ENCODE measurements at places on chromosomes 12 and 14.
A peak's percentile ranks its signal among the peaks of the same experiment; 100 is the strongest.

- no peak for DNase-seq
Measured at GRCh38 chr12:22034709-22035506, 11.1 kb upstream of the CMAS start.

GRCh38 chr12:57309420-57309819 is 58.4 kb upstream of the STAC3 start:
- no peak for DNase-seq

DNA sequence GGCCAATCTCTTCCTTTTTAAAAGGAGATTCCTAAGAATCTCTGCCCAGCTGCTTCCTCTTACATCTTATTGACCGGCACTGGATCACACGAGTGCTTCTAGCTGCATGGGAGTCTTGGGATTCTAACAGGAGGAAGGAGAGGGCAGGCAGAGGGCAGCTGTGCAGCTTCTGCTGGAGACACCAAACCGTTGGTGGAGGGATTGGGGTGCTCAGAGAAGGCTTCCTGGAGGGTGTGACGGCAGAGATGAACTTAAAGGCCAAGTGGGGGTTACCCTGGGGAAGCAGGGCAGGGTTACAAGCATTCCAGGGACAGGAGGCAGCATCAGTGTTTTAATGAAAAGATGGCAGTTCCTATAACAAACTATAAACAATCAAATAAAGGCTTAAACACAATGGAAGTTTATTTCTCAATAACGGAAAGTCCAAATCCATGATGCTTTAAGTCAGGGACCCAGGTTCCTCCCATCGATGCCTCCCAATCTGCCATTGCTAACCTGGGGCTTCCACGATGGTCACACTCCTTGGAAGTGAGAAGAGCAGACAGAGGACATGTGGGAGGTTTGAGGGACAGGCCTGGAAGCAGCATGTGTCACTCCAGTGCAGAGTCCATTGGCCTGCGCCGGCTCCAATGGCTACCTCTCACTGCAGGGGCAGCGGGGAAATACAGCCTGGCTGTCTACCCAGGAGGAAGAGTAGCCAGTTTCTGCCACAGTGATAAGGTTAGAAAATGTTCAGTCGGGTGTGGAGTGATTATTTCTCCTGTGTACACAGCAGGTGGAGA is 53.1 kb upstream of the DDX11 start:
- DNase-seq, result no peak

DNA sequence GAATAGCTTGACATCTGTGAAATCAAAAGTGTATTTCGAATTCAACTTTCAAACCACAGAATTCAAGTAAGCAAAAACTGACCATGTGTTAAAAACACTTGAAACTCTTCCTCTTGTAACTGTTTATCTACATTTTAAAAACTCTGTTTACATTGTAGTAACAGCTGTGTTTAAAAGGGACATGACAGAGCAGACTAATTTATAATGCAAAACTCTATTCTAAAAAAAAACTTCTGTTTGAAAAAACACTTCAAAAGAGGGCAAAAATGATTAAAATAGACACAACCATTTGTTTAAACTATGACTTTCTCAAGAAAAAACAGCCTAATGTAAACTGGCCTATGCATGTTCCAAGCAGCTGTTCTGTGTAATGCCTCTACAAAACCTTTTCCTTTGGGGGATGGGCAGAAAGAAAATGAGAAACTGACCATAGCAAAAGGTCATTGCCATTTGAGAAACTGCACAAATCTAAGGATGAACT is 149.1 kb upstream of the HMGA2 start:
- no peak for DNase-seq

GRCh38 chr12:11761869-11762567 is 112.5 kb downstream of the ETV6 start:
- DNase-seq, result no peak

GRCh38 chr14:39381366-39381765 is 50.9 kb downstream of the FBXO33 start:
- DNase-seq, result no peak

- no peak for DNase-seq
Measured at GRCh38 chr12:27723212-27723611, 12.6 kb downstream of the MRPS35 start.

GRCh38 chr12:48938805-48939204 is 13.5 kb upstream of the FKBP11 start:
- no peak for DNase-seq

DNA sequence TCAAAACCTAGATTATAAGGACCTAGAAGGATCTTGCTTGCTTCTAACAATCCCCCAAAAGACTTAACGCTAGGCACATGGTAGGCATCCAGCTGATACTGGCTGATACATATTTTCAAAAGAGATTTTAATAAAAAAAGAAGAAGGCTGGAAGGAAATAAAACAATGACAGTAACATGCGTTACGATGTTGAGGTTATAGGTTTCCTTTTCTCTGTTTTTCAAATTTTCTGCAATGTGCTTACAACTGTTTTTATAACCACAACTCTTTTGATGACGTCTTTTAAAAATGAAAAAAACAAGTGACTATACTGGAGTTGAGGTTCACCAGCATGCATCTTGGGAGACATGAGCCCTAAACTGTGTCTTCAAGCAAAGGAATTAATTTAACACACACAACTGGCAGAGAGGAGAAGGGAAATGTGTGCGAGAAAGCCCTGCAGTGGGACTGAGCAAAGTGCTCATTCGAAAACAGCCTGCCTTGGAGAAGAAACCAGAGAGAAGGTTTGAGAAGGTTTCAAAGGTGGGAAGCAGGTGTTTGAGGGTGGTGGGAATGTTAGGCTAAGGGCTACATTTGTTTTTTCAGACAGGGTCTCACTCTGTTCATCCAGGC is 80.4 kb downstream of the DUSP16 start:
- DNase-seq, result no peak

- no peak for DNase-seq
Measured at GRCh38 chr14:95601650-95602049, 66.8 kb downstream of the GLRX5 start.

GRCh38 chr12:116855744-116856470 is 25.3 kb downstream of the HRK start:
- DNase-seq, result no peak

- DNase-seq, result no peak
Measured at GRCh38 chr14:91569301-91569700, 59.2 kb upstream of the PPP4R3A start.

GRCh38 chr12:54019091-54019811 is 9.0 kb upstream of the HOXC6 start:
- no peak for DNase-seq

- no peak for DNase-seq
Measured at GRCh38 chr14:76194327-76194726, 42.6 kb downstream of the GPATCH2L start.

DNA sequence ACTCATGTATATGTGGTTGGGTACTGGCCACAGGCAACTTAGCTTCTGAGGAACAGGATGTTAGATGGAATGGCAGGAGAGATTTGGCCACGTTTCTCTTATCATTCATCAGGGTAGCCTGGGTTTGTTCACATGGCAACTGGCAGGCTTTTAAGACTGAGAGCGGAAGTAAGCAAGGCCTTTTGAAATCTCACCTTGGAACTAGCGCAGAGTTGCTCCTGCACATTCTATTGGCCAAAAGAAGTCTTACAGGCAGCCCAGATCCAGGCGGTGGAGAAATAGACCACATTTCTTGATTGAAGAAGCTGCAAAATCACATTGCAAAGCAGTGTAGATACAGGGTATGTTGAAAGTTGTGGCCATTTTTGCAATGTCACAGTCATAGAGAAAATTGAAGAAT is 3.7 kb downstream of the CLEC4A start:
- peak; percentile 98 for DNase-seq

- DNase-seq, result peak; percentile 52
Measured at GRCh38 chr12:2284857-2285256, 232.1 kb downstream of the CACNA1C start.

GRCh38 chr12:93032758-93033157 is 103.7 kb upstream of the EEA1 start:
- DNase-seq, result no peak

GRCh38 chr12:87430444-87430843 is 598.8 kb downstream of the C12orf50 start:
- no peak for DNase-seq

DNA sequence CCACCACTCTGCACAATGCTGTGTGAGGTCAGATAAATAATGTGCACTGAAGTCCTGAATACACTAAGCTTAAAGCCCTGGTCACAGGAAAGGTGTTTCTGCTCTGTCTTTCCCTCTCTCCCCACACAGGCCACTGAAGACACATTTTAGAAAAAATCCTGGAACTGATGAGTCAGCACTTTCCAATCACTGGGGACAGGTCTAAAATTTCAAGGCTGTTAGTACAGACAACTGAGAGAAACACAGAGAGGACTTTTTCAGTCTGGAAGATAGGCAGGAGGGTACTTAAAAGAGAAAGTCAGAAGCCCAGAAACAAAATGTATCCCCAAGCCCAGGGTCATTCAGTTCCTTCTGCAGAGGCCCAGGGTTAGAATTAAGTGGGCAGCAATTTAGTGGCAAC is 333.9 kb upstream of the CCDC196 start:
- no peak for DNase-seq

DNA sequence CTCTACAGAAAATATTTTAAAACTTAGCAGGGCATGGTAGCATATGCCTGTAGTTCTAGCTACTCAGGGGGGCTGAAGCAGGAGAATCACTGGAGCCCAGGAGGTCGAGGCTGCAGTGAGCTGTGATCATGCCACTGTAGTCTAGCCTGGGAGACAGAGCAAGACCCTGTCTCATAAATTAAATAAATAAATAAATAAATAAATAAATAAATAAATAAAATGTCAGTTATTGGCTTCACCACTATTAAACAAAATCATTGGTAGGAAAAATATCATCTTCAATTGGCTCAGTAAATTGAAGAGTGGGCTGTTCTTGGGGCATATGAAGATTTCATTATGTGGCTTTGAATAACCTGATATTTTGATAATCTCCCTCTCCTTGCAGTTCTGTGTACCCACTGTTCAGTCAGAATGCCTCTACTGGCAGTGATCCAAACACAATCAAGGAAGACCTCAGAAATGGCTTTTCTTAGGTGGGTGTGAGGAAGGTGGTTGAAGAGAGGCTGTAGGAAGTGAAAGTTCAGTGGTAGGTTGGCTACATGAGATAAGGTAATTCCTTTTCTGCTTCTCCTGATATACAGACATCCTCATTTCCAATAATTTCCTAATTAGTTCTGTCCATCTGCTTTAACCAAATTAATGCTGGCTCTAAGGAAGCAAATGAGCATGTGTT is 175.8 kb downstream of the MSRB3 start:
- DNase-seq, result no peak

DNA sequence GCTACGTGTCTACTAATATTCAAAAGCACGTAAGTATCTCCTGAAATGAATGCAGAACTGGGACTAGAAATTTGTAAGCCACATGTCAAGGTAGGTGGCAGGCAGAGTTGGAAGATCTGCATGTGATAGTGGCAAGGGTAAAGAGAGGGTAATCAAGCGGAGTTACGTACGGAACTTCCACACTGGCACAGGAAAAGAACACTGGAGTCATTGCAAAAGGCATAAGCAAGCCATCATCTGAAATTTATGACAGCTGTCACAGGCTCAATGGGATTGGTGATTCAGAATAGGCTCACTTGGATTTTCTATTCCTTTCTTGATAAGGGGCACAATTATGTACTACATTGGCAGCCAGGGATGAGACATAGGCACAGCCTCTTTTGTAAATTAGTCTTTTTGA is 245.3 kb downstream of the PDZRN4 start:
- no peak for DNase-seq

GRCh38 chr12:65803251-65803650 is 21.0 kb upstream of the HMGA2 start:
- DNase-seq, result no peak

DNA sequence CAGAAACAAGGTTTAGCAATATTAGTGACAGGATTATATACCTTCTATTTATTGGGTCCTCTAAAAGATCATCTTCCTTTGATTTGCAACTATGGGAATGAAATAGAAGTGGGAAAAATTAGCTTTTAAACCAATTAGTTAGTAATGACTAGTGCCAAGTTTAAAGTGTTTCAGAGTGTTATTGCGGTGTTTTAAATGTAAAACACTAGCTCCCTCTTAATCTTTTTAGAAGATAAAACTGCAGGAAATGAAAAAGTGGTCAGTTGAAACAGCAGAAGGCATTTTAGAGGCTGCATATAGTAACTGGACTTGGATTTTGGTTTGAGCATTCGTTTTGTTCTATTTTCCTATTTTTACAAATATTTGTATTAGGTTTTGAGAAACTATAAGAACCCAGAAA is 286.2 kb downstream of the RAD51B start:
- DNase-seq, result no peak

DNA sequence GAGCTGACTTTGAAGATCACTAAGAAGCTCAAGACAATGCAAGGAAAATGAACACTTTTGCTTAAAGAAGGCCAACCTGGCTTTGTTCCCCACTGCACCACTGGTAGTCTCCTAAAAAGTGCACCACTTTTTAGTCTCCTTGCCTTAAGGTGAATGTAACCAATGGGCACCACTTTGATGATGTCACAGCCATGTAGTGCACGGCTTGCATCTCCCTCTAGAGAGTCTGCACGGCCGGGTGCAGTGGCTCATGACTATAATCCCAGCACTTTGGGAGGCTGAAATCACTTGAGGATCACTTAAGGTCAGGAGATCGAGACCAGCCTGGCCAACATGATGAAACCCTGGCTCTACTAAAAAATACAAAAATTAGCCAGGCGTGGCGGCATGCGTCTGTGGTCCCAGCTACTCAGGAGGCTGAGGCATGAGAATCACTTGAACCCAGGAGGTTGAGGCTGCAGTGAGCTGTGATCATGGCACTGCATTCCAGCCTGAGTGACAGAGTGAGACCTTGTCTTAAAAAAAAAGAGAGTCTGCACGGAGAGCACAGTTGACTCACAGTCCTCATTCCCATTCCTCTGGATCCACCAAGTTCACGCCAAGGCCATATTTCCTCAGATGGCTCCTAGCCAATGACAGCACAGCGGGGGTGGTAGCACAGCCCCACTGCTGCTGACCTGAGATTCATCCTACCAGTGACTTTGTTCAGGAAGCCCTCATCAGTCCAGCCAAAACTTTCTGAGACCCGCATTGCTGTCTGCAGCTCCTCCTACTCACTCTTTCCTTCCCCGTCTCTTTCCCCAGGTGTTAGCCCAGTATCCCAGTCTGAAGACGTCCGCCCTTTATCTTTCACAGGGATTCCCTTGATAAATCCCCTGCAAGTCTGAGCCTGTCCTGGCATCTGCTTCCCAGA is 16.5 kb upstream of the IFT81 start:
- DNase-seq, result no peak

GRCh38 chr12:58412461-58413060 is 471.2 kb downstream of the ATP23 start:
- DNase-seq, result no peak

Data from GF-D8 (cell line).